ENCODE measurements at places on chromosomes 6 and 20.
A peak's percentile ranks its signal among the peaks of the same experiment; 100 is the strongest.

GRCh38 chr6:31791324-31792089 lies 4.0 kb downstream of the VARS1 start:
- peak; percentile 78 for DNase-seq

DNA sequence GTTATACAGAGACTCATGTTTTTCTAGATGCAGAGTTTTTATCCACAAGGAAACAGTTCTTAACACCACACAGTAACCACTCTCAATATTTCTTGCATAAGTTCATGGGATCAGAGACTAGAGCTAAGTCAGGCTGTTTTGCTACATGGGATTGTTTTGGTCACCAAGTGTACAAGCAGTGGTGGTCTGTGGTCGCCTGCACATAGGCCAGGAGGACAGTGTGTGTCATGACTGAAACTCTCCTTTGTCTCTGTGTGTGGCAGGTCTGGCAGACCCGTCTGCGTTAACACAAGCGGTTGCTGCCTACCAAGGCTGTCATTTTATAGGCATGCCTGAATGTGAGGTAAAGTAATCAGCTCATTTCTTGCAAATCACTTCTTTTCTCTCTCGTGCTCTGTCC lies 18.9 kb downstream of the WRNIP1 start:
- DNase-seq = no peak

GRCh38 chr20:46749147-46749546 lies 39.7 kb downstream of the SLC2A10 start:
- no peak for DNase-seq

GRCh38 chr6:90712114-90712513 lies 125.2 kb upstream of the MAP3K7 start:
- no peak for DNase-seq

GRCh38 chr6:169534039-169534421 lies 167.8 kb downstream of the WDR27 start:
- DNase-seq = no peak

DNA sequence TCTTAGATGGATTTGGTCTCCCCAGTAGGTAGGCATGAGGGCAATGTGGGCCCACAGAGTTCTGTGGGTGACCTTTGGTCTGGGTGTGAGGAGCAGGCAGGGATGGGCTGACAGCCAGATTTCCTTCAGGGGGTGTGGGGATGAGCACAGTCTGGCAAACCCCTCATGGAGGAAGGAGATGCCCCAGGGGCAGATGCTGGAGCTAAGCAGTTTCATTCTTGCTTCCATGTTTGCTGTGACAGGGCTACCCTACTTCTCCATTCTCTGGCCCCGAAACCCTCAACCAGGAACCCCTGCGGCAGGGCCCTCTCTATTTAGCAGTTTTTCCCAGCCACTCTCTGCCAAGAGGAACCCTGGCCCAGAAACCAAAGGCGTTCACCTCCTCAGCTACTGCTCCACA lies 40.4 kb downstream of the GCLC start:
- no peak for DNase-seq

- DNase-seq = no peak
Observed at GRCh38 chr6:136696783-136697364, 95.4 kb downstream of the MAP3K5 start.

DNA sequence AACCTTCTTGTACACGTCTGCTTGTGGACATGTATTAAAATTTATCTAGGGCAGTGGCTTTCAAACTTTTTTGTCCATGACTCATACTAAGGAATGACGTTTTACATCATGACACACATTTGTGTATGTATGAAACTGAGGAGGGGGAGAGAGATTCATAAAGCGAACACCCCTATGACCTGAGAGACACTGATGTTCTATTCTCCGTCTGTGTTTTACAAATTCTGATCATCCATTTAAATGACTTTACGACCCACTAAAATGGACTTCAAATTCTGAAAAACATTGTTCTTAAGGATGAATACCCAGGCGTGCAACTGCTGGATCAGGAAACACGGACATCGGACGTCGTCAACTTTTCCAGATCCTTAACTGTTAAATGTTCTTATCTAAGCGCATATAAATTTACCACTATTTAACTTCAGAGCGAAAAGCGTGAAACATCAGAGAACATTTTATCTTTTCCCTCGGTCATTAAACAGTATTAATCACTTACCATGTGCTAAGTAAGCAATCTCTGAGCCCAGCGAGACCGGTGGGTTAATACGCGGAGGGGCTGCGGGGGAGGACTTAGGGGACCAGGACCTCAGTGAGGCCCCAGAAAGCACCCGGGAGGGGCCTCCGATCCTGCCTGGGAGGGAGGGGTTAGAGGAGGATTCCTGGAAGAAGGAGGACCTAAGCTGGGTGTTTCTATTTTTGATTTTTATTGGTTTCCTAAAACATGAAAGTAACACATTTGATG lies 1.2 kb downstream of the PLAGL1 start:
- peak; percentile 33 for DNase-seq

- DNase-seq = peak; percentile 12
Observed at GRCh38 chr6:129567374-129567773, 142.6 kb downstream of the ARHGAP18 start.

GRCh38 chr6:135266675-135267074 lies 85.6 kb downstream of the MYB start:
- DNase-seq = no peak

DNA sequence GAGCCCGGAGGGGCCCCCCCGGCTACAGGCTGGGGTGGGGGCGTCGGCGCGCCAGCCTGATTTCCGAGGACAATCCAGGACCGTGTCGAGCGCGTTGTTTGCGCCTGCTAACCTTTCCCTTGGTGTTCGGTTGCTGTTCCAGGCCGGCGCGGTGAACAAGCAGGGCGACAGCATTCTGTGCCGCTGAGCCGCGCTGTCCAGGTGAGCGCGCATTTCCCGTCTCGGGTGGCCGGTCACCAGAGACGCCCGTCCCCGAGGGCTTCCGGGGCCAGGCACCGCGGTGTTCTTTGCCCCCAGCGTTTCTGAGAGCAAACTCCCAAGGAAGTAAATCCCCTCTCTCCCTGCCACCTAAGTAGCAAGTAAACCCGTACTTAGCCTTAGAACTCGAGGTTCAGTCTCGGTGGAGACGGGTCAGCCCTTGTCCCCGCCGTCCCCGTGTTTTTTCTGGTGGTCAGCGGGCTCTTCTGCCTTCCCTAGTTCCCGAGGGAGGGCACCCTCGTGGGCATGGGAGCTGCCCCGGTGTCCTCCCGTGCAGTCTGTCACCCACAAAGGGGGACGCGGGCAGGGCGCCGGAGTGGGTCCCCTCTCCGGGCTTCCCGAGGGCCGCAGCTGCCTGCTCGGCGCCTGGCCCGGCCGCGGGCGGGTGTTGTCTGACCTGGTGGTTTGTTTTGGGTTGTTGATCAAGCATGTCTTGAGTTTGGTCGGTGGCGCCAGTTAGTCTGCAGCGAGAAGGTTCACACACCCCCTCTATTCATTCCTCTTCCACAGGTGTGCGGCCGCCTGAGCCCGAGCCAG lies 1.5 kb downstream of the ID4 start:
- DNase-seq = peak; percentile 69

DNA sequence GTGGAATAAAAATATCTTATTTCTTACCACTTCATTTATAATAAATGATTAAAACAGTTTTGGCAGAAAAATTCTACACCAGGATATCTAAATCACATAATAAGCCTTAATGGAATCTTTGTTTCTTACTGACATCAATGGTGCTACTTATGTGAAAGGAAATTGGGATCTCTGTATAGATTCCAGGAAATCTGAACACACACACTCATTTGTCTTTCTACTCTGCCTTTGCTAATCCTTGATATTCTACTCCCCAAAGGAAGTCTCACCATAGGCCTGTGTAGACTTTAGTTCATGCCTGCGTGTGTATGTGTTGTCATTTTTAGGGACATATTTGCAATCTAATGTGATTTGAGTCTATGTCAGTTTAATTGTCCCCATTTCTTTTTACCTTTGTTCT lies 7.9 kb downstream of the ADGRB3 start:
- no peak for DNase-seq

GRCh38 chr20:50826121-50826520 lies 31.3 kb downstream of the BCAS4 start:
- no peak for DNase-seq

- DNase-seq = no peak
Observed at GRCh38 chr6:46521464-46521971, 30.3 kb upstream of the RCAN2 start.

DNA sequence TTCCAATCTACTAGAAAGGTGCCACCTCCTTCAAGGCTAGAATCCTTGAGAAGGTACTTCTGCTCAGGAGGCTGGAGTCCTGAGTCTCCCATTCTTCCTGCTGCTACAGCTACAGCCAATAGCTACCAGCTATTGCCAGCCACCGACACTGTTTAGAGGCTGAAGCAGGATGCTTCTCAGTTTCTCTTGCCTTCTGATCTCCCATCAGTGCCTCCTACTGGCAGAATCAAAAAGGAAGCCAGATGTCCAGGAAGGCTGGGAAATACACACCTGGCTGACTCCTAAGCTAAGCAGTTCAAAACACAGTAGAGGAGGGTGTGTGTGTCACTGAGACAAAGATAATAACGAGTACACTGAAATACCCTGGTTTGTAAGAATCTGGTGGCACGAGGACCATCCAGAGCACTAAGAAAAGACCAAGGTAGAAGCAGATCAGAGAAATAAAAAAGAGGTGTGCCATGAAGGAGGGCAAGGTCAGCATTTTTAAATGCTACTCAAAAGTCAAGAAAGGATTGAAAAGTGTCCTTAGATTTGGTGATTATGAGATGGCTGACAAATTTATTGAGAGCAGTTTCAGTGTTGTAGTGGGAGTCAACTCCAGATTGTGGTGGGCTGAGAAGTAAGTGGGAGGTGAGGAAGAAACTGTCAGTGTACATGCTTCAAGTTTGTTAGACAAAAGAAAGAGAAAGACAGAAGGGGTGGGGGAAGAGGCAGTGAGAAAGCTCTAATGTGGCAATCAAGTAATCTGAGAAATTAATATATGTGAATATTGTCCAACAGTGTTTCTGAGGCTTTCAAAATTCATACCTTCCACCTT lies 2.3 kb upstream of the HLA-DMA start:
- no peak for DNase-seq

DNA sequence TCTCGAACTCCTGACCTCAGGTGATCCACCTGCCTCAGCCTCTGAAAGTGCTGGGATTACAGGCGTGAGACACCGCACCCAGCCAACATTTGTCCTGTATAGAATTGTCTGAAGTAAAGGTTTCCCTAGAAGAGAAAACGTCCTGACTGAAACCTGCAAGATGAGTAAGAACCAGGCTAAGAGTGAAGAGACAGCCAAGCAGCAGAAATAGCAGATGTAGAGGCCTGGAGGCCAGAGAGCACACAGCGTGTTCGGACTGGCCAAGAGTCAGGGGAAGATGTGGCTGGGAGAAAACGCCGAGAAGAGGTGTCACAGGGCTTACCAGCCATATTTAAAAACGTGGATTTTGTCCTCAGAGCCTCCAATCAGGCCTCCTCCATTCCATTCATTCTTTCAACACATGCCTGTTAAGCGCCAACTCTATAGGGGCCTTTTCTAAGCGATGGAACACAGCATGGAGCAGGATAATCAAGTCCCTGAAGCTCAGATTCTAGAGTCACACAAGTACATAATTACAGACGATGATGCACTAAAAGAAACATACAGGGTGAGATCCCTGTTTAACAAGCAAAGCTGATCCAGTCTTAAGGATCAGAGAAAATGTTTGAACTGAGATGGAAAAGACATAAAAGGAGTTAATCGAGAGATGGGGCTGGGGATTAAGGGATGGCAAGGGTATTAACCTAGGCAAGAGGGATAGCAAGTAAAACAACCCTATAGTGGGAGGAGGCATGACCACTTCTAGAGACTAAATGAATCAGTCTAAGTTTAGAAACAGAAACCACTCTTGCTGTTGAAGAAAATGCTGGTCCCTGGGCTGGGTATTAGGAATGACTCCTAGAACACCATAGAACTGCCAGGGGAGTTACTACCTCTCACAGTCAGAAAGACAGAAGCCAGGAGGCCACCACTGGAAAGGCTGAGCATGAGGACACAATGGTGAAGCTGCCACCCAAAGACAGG lies 4.8 kb downstream of the ZCCHC3 start:
- DNase-seq = no peak

DNA sequence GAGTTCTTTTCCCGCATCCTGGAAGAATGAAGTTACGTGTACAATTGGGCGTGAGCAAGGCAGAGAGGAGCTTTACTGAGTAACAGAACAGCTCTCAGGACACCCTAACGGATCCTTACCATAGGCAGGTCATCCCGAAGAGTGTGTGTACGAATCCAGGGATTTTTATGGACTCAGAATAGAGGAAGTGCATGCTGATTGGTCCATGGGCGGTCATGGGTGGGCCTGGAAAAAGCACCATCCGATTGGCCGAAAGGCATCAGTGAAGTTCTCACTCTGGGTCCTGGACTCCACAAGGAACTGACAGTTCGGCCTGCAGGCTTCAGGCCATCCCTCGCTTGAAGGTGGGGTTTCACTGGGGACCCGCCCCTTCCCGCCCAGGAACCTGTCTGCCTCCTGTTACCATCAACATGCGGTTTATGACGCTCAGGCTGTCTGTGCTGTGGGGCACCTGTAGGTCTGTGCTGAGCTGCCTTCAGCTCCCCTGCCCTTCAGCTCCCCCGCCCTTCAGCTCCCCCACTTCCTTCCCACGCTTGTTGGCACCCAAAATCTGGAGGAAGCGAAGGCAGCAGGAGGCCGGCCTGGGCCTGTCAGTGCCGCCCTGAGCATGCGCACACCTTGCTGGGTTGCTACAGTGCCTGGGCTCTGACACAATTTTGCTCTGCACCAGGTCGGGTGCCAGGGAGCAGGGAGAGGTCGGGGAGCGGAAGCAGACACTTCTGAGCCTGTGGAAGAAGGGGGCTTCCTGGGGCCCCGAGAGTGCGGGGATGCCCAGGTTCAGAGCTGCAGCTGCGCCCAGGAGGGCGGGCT lies 57.9 kb upstream of the MANEA start:
- no peak for DNase-seq

DNA sequence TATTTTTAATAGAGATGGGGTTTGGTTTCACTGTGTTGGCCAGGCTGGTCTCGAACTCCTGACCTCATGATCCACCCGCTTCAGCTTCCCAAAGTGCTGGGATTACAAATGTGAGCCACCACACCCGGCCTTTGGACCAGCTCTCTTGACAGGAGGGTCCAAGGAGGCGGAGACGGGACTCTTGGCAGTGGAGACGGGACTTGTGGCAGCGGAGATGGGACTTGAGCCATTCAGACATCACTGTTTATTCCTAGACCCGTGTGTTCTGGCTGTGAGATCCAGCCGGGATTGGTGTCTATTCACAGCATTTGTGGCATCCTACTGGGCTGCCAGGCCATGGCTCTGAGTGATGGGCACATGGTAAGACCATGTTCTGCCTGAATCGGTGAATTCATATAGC lies 25.6 kb downstream of the PRPF6 start:
- DNase-seq = no peak

DNA sequence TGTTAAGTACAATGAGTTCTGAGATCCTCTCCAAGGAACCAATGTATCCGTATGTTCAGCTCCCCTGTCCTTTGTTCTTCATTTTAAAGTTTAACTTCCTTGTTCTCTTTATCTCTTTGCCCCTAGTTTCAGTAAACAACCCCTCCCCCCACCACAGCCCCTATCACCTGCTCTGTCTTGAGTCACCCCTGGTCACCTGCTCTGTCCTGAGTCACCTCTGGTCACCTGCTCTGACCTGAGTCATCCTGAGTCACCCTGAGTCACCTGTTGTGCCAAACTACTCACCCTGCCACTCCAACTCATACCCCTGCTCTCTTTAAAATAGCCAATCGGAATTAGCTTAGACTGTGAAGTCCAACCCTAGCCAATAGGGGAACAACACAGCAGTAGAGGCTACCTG lies 288.7 kb upstream of the CDYL start:
- no peak for DNase-seq

GRCh38 chr20:58978351-58979190 lies 2.5 kb upstream of the NELFCD start:
- no peak for DNase-seq

Data from nephron progenitor cell (in vitro differentiated cells).